Activated CD4-positive, CD25-positive, alpha-beta regulatory T cell treated with anti-CD3 and anti-CD28 coated beads, Interleukin-2, amount 50 U/mL, for 16 hours (primary cell): ENCODE measurements at places on chromosomes 4 and X.

DNA sequence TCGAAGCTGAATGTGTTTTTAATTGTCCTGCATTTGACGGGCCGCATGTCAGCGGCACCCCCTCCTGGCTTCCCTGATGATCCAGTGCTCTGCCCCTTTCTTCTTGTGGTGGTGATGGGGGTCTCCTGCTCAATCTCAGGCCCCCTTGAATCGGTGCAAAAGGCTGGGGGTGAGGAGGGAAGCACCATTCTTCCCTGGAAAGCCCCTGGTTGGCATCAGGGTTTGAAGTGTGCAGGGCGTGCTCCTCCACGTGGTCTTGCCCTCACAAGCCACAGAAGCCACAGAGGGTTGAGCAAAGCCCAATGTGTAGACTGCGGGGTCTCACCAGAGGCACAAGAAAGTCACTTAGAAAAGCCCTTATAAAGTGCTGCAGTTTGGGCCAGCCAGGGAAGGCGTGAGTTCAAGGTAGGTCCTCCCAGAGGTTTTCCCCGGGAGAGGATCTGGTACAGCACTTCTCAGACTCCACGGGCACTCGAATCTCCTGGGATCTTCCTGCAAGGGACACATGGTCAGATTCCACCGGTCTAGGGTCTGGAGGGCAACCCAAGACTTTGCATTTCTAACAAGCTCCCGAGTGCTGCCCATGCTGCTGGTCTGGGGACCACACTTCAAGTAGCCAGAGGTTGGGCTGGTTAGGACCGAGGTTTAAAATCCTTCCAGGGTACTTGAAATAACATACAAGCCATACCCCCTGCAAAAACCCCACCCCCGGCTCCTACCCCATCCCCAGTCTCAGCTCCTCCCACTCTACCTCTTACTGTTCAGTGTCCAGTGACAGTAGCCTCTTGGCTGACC is 35.1 kb downstream of the PSAPL1 start:
- DNase-seq: no peak

- DNase-seq: peak; percentile 61
Observed at GRCh38 chrX:129781134-129781672, 1.5 kb downstream of the SASH3 start.

DNA sequence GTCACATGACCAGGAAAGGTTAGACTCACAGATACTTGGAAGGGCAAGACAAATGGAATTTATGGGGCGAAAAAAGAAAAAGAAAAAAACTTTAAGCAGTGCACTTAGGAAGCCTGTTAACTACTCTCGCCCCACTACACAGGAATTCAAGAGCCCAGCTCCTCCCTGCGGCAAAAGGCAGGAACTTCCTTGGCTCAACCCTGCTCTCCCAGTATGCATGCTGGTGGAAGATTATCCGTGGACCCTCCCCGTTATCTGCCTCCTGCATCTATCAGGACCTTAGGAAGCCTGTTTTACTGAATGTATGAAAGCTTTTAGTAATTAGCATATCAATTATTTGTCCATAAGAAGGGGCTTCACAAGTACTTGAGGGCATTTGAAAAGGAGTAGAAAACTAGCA is 40.1 kb upstream of the RPA4 start:
- no peak for DNase-seq

GRCh38 chrX:128961290-128961689 is 562.0 kb downstream of the SMARCA1 start:
- no peak for DNase-seq

- no peak for DNase-seq
Observed at GRCh38 chr4:40986375-40986774, 228.0 kb downstream of the APBB2 start.

- no peak for DNase-seq
Observed at GRCh38 chr4:139704915-139705485, 39.4 kb downstream of the MGST2 start.

DNA sequence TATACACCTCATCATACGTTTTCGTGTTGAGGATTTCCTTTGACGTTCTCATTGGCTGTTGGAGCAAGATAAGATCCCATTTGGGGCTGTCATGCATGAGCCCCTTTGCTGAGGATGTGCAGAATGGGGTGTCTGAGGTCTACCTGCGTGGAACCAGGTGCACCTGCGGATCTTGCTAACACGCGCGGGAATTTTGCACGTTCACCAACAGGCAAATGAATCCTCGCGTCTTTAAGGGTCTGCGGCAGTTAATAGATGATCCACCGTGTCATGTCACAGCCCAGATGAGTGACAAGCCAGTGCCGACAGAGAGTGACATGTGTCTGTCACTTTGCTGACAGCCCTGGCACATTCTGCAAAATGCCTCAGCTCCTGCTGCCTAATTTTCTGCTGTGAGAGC is 56.3 kb upstream of the SHOX start:
- no peak for DNase-seq

DNA sequence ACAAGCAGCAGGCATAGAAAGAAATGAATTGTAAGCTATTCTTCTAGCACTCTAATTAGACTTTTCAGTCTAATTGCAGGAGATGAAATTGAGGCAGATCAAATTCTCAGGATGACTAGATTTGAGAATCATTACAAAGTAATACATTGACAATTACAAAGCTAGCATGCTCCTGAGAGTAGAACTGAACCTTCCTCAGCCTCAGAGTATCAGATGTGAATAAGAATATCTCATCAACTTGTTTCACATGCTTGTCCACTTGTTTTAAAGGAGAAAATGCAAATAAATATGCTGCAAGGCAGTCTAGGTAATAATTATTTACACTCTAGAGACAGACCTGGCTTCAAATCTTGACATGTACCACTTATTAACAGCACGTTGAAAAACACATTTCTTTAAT is 491.0 kb upstream of the MAGEB2 start:
- no peak for DNase-seq

- DNase-seq: no peak
Observed at GRCh38 chr4:52659722-52660261, 691 bp upstream of the USP46 start.

GRCh38 chrX:121102101-121102500 is 54.7 kb downstream of the GLUD2 start:
- no peak for DNase-seq

GRCh38 chr4:83071116-83071515 is 36.1 kb downstream of the COPS4 start:
- no peak for DNase-seq

- DNase-seq: no peak
Observed at GRCh38 chr4:8284391-8284790, 14.8 kb downstream of the HTRA3 start.

DNA sequence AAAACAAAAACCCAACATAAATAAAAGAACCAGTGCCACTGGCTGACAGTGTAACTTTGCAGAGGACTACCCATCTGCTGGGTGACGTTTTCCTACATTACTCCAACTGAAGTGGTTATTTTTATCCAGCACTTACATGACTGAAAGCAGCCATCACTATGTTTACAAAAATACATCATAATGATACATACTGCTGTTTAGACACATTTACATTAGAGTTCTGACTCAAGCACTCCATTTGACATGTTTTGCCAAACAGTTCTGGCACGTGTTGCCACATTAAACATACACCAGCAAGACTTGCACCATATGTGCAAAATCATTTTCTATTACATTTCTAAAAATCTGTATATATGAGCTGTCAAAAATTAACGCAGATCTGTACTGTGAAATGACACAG is 39.6 kb downstream of the BEND4 start:
- no peak for DNase-seq

DNA sequence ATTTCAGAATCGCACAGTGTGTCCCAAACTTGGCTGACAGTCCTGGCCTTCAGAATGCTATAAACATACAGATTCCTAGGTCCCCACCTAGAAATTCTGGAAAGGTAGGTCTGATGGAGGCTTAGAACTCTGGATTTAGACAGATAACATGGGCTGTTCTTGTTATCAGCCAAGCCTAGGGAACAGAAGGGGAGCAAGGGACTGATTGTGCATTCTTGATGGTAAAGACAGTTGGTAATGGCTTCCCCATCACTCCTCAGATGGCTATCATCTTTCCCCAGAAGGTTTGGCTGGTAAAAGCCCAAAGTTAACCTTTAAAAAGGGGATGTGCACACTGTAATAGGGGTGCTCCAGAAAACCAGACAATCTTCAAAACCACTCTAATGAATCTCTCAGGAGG is 35.7 kb downstream of the DIPK2B start:
- no peak for DNase-seq

- no peak for DNase-seq
Observed at GRCh38 chrX:72305286-72306084, at the start of gene CITED1. CITED1 (minus strand) TSS chrX:72305914; CDS start chrX:72302869, 3,045 bp downstream.

GRCh38 chrX:42920752-42921151 is 142.8 kb upstream of the PPP1R2C start:
- no peak for DNase-seq

- peak; percentile 3 for DNase-seq
Observed at GRCh38 chrX:13487731-13488505, 81.5 kb upstream of the EGFL6 start.

DNA sequence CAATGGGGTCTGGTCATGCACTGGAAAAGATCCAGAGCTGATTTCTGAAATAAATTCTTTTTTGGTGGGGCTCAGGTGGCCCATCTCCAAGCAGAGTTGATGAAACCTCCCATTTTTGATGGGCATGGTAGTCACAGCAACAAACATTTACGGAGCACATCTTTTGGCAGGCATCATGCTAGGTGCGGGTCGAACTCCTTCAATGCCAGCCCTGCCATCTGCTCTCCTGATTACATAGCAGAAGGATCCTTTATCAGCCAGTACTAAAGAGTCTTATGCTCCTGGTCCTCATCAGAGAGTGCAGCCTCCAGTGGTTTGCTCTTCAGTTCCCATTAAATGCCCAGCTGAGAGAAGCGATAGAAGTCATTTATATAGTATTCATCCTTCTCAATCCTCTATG is 121.7 kb downstream of the GRXCR1 start:
- no peak for DNase-seq

- DNase-seq: no peak
Observed at GRCh38 chrX:110414679-110415439, 56.2 kb downstream of the RTL9 start.

DNA sequence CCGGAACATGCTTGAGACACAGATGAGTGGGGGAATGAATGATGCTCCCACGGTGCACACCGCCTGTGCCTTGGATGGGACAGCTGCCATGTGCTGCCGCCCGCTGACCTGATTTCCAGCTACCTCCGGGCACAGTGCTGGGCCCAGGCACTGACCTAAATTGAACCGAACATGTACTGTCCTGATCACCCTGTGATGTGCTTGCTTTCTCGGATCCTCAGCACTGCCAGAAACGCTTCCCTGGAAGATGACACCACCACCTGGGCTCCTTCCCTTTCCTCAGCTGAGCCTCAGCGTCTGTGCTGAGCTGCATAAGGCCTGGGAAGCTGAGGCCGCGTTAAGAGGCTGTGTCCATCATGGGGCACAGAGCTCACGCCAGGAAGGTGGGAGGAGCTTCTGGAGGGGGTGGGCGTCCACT is 39.3 kb upstream of the MXD4 start:
- DNase-seq: no peak

- DNase-seq: no peak
Observed at GRCh38 chr4:187687697-187688096, 307.9 kb upstream of the ZFP42 start.

DNA sequence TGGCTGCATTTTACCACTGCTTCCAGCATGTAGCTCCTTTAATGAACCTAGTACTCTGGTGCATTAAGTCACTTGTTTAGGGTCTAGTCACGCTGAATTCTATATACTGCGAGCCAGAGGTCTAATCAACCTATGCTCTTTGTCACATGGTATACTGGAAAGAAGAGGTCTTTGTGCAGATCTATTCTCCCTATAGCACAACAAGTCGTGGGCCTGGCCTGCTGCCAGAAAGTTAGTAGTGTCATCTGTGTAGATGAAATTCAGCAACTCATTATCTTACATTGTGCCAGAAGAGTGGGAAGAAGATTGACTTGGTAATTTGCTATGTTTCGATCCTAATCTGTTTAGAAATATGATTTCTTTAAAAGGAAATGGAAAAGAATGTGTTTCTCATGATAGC is 80.8 kb downstream of the AWAT2 start:
- no peak for DNase-seq

DNA sequence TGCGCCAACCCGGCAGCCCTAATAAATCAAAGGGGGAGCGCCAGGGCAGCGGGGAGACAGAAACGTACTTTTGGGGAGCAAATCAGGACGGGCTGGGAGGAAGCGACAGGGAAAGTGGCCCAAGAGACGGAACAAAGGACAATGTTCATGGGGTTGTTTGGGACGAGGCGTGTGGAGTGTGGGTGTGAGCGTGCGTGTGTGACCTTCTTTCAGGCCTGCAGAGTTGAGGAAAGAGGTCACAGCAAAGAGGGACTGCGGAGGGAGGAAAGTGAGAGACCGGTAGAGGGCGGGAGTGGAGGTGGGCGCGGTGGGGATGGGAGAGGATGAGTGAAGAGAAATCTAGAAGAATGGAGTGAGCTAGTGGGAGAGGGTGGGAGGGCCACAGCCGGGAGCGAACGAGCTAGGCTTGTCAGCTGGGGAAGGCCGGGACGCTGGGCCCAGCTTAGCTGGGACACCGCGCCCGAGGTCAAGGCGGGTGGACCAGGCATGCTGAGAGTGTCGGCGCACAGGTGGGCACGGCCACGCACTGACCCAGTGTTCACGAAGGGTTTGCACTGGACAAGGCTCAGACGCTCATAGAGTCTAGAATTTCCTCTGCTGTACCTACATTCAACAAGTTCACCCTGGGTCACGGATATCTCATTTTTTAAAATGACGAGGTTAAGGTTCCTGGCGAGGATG is 14.7 kb upstream of the PITX2 start:
- no peak for DNase-seq

- no peak for DNase-seq
Observed at GRCh38 chr4:53592686-53593501, 1.6 kb upstream of the LNX1 start.

DNA sequence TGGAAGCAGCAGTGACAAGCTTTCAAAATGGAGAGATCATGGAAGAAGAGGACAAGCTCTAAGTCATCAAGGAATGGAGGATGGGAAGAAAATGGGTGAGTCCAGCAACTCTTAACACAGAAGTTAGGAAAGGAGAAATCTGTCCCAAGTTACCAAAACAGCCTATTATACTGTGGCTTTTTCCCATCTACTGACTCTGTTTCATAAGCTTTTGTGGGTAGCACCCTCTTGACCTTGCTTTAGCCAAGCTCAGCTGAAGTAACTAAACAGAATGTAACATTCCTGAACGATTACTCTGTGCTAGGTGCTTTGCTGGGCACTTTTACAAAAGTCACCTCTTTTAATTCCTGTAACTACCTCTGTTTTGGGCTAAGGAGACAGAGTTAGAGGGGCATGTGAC is 54.9 kb downstream of the MAP7D2 start:
- DNase-seq: no peak

DNA sequence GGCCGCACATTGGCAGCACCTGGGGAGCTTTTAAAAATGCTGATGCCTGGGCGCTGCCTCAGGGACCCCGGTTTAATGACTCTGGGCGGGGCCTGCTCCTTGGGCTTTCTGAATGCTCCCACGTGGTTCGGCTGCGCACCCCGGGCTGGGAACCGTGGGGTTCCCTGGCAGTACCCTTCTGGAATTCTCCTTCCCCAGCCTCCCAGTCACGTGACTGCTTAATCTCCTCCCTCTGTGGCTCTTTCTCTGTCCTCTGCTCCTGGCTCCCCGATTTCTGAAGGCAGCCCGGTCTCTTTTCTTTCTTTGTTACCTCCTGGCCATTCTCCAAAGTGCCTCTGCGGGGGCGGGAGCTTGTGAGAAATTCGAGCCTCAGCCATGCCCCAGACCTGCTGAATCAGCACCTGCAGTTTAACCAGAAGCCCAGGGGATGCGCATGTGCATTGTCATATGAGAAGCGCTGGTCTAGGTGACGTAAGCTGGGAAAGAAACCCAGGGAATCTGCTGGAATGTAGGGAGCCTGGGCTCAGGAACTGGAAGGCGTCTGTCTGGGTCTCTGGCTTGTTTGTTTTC is 16.6 kb downstream of the CLCN4 start:
- no peak for DNase-seq
